ENCODE measurements at places on chromosomes 2 and 18.

- no peak for DNase-seq
Measured at GRCh38 chr2:218992703-218993344, 398 bp downstream of the CRYBA2 start.

DNA sequence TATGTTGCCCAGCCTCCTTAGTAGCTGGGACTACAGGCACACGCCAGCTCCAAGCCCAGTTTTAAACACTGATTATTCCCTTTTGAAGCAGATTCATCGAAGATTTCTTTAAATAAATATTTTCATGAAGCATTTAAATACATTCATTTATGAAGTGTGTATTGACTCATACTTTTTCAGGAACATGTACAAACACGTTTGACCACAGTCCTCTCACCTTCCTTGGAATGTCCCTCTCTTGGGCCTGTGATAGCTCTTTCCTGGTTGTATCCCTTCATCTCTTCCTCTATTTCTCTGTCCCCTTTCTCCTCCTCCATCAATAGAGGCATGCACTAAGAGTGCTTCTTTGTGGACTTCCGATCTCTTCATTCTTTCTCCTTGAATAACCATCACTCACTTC lies 2.5 kb downstream of the PSTPIP2 start:
- no peak for DNase-seq

DNA sequence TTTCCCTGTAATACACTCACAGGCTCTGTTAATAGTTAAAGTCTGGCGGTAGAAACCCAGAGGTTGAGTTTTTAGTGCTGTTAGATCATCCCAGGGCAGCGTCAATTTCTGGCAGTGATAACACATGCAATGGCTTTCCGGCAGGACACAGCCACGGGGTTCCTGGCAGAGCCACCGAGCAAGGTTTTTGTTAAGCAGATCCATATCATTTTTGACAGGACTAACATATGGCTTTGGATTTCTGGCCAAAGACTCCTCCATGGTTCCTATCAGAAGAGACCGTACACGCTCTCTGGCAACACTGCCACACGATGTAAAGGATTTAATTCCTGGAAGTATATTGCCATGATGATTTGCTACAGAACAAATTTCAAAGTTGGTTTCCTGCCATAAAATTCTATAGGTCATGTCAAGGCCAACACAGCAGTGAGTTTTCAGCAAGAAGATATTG lies 854.3 kb downstream of the LRRTM4 start:
- DNase-seq, result no peak

DNA sequence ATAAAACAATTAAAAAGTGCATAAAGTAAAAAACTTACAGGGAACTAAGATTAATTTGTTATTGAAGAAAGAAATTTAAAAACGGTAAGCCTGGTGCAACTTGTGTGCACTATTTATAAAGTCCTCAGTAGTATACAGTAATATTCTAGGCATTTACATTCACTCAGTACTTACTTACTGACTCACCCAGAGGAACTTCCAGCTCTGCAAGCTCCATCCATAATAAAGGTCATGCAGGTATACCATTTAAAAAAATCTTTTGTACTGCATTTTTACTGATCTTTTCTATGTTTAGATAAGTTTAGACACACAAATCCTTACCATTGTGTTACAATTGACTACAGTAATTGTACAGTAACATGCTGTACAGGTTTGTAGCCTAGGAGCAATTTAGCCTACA lies 51.5 kb upstream of the NXPH2 start:
- no peak for DNase-seq

DNA sequence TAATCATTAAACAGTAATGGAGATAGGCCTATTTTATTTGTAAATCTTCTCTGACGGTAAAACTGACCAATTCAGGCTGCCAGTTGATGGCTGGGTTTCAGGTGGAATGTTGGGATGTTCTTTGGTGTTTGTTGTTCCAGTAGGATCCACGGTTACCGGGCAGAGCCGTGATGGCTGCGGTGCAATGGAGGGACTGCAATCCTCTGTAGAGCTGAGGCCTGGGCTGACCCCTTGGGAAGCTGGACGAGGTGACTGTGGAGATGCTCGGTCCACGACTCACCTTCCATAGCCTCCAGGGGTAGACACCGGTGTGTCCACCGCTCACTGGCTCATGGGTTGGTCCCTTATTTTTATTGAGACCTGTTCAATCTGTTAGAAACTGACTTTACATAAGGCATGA lies 42.5 kb downstream of the ZNF519 start:
- DNase-seq, result no peak

GRCh38 chr2:178891265-178891958 lies 84.2 kb upstream of the TTN start:
- peak; percentile 51 for DNase-seq

- DNase-seq, result no peak
Measured at GRCh38 chr2:29108225-29108624, 7.0 kb upstream of the CLIP4 start.

- no peak for DNase-seq
Measured at GRCh38 chr2:150376553-150377335, 110.7 kb downstream of the RND3 start.

GRCh38 chr2:230764346-230764745 lies 51.7 kb downstream of the CAB39 start:
- no peak for DNase-seq

DNA sequence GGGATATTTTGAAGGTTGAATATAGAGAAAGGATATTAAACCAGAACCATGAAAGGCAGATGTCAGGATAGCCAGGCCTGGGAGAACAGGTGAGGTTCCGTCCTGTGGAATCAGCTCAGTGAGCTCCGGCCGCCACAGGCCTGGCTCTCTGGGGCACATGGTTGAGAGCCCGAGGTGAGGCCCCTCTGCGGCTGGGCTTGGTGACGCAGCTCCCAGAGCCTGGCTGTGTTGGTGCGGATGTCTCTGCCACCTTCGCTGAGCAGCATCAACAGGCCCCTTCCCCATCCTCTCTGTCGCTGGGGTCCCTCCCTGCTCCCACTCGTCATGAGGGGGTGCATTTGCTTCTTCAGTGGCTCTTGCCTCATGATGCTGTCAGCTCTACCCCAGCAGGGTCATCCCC lies 70.7 kb upstream of the PXDN start:
- no peak for DNase-seq

DNA sequence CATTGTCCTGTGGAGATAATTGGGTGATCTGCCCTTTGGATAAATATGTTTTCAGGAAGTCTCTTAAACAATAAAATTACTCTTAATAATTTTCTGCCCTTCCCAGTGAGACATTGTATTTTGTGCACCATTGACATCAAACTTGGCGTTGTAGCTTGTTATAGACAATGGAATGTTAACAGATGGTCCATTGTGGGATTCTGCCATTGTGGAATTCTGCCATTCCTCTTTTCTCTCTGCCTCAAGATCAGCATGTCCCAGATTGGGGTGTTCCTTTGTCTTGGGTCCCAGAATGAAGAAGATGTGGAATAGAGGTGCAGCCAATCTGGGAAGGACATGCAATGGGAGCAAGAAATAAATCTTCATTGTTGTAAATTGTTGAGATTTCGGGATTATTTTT lies 15.1 kb upstream of the LDAH start:
- no peak for DNase-seq

- no peak for DNase-seq
Measured at GRCh38 chr2:26561376-26561775, 79.8 kb downstream of the CIB4 start.

- DNase-seq, result peak; percentile 22
Measured at GRCh38 chr2:226215902-226216503, 583.6 kb downstream of the IRS1 start.

DNA sequence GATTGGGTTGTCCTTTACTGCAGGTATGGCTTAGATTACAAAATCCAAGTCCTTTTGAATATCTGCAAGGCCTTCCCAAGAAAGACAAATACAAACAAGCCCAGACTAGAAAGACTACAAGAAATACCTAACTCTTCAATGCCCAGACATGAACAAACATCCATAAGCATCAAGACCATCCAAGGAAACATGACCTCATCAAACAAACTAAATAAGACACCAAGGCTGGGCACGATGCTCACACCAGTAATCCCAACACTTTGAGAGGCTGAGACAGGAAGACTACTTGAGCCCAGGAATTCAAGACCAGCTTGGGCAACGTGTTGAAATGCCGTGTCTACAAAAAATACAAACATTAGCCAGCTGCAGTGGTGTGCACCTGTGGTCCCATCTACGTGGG lies 31.7 kb downstream of the MAP4K3 start:
- DNase-seq, result no peak
